CD4-positive, alpha-beta T cell (primary cell): ENCODE measurements at places on chromosomes 12 and 14.
A peak's percentile ranks its signal among the peaks of the same experiment; 100 is the strongest.

DNA sequence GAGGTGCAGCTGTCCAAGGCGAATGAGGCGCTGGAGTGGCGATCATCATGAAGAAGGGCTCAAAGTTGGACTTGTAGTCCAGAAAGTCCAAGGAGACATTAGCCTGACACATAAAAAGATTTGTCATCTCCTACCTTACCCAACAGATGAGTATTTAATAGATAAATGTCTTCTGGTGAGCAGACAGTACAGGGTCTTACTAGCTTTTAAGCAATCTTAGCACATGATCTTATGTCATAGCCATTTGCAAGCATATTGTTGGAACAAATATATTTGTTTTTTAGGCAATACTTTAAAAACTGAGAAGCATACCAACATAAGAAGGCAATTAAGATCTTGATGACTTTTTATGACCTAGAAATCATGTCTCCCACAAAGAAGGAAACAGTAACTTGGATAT, 16.0 kb downstream of the GNS start:
- no peak overlapping the region for H3K27ac ChIP-seq
- H3K4me3 ChIP-seq: no peak overlapping the region
- peaks cover 70% of the 10 kb centered on the region for H3K36me3 ChIP-seq
- no peak for DNase-seq
- H3K27me3 ChIP-seq: no peaks in the 10 kb centered on the region
- H3K4me1 ChIP-seq: peaks cover under 1% of the 10 kb centered on the region

DNA sequence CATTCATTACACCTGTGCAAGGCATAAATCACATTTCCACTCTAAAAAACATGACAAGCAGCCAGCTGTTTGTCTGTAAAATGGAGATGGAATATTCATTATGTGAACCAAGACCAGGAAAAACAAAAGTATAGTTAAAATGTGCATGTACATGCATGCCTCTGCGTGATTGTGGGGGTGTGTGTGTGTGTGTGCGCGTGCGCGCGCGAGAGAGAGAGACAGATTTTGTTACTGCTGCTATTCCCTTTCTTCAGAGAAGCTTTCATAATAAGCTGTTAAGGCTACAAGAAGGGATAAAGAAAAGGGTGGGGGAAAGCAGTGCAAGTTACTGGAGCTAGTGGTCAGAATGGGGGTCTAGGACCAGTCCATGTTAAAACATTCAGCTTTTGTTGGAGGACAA, 430.3 kb downstream of the NAV3 start:
- DNase-seq: no peak
- H3K4me3 ChIP-seq: no peak overlapping the region
- no peaks in the 10 kb centered on the region for H3K27me3 ChIP-seq
- no peaks in the 10 kb centered on the region for H3K36me3 ChIP-seq

DNA sequence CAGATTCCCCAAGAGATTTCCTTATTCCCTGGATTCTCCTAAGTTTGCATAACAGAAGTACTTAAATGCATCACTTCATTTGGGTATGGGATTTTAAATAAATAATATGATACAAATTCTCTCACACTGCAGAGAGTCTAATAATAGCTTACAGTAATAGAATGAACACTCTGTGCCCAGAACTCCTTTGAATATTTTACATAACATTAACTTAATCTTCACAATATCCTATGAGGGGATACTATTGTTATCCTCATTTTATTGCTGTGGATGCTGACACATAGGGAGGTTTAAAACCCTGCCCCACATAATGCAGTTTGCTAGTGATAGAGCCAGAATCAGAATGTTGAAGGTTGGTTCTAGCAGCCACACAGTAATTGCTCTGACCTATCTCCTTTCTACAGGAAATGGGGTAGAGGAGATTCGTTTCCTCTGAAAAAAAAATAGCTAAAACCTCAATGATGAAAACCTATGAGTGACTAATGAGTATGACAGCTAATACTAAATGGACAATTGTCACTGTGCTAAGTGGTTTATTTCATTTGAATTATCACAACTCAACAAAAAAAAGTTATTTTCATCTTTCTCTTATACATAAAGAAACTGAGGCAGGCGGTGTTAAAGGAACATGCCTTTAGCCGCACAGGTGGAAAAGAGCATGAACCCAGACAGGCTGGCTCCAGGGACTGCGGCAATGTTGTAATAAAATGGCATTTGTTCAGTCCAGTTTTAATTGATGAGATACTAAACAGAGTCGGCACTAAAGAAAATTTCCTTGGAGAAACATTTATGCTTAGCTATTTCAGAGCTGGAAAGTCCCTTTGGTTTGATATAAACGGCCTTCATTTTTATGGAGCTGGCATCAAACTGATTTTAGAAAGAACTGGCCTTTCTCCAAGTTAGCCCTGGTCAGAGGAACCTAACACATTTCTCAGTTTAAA, 880.9 kb downstream of the NRXN3 start:
- no peak overlapping the region for H3K4me3 ChIP-seq
- no peaks in the 10 kb centered on the region for H3K36me3 ChIP-seq
- H3K27ac ChIP-seq: no peak overlapping the region
- no peaks in the 10 kb centered on the region for H3K4me1 ChIP-seq
- H3K27me3 ChIP-seq: no peaks in the 10 kb centered on the region
- DNase-seq: no peak

- DNase-seq: no peak
- H3K36me3 ChIP-seq: peaks cover 36% of the 10 kb centered on the region
- no peak overlapping the region for H3K4me3 ChIP-seq
- H3K27me3 ChIP-seq: no peaks in the 10 kb centered on the region
Measured at GRCh38 chr12:49555631-49556390, 12.1 kb downstream of the MCRS1 start.

DNA sequence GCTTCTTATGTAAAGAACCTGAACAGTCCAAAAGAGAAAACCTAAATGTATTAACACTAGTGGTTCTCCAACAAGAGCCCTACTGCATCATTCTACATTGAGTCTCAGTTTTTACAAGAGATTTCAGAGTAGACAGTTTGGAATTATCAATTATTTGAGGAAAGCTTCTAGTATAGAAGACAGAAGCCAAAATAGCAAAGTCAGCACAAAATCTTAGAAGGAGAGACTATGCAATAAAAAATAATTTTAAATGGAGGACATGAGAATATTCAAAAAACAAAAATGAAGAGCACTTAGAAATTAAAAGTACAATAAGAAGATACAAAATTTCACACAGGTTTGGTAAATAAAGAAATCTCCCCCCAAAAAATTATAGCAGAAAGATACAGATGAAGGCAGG, 406.3 kb upstream of the USP15 start:
- H3K27ac ChIP-seq: no peak overlapping the region
- H3K4me3 ChIP-seq: no peak overlapping the region
- H3K4me1 ChIP-seq: no peaks in the 10 kb centered on the region
- H3K27me3 ChIP-seq: no peaks in the 10 kb centered on the region
- no peak for DNase-seq

GRCh38 chr12:110782922-110783321, 40.2 kb upstream of the PPP1CC start:
- H3K4me3 ChIP-seq: no peak overlapping the region
- no peak for DNase-seq
- H3K27me3 ChIP-seq: no peaks in the 10 kb centered on the region
- H3K36me3 ChIP-seq: no peaks in the 10 kb centered on the region

DNA sequence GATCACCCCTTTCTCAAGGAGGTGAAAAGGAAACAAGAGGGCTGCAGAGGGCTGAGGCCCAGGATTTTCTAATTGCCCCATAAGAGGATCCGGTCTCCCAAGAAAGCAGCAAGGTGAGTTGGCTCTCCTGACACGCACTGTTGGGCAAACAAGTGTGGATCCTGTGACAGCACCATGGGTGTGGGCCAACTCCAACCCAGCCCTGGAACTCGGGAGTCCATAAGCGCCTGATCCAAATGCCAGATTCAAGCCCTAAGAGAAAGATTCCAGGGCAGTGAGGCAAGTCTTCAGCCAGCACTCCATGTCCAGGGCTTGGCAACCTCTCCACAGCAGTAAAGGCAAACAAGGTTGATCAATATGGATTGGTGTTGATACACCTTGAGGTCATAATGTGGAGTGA, 33.1 kb downstream of the KCNA5 start:
- no peaks in the 10 kb centered on the region for H3K36me3 ChIP-seq
- H3K4me1 ChIP-seq: no peaks in the 10 kb centered on the region
- H3K27ac ChIP-seq: no peak overlapping the region
- no peak for DNase-seq
- H3K4me3 ChIP-seq: no peak overlapping the region
- no peaks in the 10 kb centered on the region for H3K27me3 ChIP-seq

- no peak overlapping the region for H3K4me3 ChIP-seq
- DNase-seq: no peak
- no peaks in the 10 kb centered on the region for H3K27me3 ChIP-seq
- no peaks in the 10 kb centered on the region for H3K4me1 ChIP-seq
- no peaks in the 10 kb centered on the region for H3K36me3 ChIP-seq
- H3K27ac ChIP-seq: no peak overlapping the region
Measured at GRCh38 chr14:96176275-96176674, 28.4 kb upstream of the BDKRB2 start.

DNA sequence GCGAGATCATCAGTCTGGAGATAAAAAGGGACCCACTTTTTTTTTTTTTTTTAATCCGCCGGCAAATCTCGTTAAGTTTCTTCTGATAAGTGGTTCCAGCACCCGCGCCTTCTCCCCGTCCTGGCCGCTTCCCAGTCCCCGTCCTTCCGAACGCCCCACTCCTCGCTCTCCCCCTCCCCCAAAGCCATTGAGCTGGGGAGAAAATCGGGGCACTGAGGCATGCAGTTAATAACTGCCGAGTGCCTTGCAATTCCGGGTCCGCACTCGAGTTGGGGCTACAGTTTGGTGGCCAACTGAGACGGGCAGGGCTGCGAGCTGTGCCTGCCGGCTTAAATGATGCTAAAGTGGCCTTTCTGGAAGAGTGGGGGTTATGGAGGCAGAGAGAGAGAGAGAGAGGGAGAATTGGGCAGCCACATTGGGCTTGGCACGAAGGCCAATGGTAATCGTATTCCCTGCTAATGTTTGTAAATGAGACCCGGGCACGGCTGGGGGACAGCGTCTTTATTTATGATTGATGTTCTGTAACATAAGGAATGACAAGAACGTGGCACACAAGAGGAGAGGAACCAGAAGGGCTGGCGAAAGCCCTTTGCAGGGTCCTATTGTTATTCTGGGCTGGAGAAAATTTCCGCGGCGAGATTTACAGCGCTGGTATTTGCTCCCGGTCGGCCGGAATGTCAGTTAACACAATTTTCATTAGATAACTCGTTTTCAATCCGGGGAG, 115.4 kb upstream of the MYL2 start:
- peaks cover 29% of the 10 kb centered on the region for H3K4me1 ChIP-seq
- no peak overlapping the region for H3K27ac ChIP-seq
- no peaks in the 10 kb centered on the region for H3K36me3 ChIP-seq
- no peak for DNase-seq

GRCh38 chr12:4275016-4275869, 1.7 kb downstream of the CCND2 start:
- H3K4me1 ChIP-seq: peaks cover 79% of the 10 kb centered on the region
- H3K4me3 ChIP-seq: peak overlapping the region; percentile 95
- H3K36me3 ChIP-seq: peaks cover 44% of the 10 kb centered on the region
- no peaks in the 10 kb centered on the region for H3K27me3 ChIP-seq
- H3K27ac ChIP-seq: peak overlapping the region; percentile 76
